Right ventricle myocardium inferior (tissue), 1 donor: ENCODE measurements at places on chromosomes 2 and 18.

DNA sequence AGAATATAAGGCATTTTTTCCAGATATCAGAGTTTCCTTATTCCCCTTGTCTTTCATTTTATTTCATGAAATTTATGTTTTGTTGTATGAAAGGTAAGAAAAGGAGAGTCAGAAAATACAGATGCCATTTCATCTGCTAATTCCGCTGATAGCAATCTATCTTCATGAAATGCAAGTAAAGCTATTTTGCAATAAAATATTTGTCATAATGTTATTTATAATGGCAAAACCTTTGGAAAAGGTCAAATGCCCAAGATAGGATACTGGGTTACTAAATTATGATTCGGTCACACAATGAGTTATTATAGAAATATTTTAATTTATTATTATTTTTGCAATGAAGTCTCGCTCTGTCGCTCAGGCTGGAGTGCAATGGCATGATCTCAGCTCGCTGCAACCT is 124.2 kb downstream of the SPP2 start:
- no peak for DNase-seq

DNA sequence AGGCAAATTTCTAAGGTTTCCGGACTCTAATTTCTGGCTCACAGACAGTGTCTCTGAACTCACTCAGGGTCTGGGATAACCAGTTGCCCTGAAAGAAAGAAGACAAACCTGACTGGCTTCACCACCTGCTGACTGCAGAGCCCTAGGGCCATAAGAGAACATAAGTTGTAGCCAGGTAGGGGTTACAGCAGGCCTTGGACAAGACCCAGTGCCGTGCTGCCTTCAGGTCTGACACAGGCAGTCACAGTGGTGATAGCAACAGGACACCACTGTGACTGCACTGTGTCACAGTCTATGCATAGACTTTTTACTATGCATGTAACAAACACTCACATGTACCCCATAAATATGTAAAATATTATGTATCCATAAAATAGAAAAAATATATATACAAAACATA is 508.5 kb downstream of the PID1 start:
- DNase-seq = no peak

DNA sequence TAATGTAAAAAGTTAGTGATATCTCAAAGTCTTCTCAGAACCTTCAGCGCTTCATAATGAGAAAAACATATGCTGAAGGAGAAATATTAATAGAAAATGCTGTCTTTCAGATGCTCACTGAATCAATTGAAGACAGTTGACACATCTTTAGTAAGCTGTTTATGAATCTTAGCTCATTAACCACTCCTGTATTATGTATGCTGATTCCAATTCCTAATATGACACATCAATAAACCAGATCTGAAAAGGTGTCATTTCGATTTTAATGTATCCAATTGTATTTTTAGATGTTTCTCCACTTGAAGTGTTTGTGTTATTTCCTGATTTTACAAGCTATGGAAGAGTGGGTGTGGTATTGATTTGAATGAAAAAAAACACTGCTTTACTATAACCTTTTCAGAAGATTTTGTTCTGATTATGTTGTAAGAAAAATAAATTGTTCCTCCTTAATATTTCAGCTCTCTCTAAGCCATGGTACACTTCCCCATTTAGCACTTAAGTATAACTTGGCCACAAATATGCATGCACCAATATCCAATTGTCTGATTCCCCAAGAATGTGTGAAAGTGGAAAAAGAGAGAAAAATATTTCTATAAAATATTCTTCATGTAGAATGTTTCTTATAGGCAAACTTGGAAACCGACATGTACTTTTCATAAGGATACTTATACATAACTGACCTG is 569.8 kb downstream of the ARHGAP15 start:
- DNase-seq = no peak

DNA sequence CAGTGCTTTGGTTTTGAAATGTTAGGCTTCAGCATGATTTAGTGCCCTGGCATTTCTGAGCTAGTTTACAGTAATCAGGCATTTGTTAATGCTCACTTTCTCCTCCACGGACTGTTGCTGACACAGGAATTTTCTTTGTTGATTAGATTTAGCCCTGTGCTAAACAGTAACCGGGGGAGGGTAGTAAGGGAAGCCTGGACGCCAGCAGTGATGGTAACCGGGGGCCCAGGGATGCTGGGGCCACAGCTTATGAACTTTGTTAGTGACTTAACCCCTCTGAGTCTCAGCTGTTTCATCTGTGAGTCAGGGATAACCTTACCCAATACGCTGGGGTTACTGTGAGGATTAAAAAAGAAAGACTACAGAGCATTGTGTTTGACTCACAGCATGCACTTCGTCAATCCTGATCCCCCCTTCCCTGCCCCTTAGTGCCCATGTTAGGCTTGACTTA is 33.5 kb downstream of the KLHL29 start:
- no peak for DNase-seq

DNA sequence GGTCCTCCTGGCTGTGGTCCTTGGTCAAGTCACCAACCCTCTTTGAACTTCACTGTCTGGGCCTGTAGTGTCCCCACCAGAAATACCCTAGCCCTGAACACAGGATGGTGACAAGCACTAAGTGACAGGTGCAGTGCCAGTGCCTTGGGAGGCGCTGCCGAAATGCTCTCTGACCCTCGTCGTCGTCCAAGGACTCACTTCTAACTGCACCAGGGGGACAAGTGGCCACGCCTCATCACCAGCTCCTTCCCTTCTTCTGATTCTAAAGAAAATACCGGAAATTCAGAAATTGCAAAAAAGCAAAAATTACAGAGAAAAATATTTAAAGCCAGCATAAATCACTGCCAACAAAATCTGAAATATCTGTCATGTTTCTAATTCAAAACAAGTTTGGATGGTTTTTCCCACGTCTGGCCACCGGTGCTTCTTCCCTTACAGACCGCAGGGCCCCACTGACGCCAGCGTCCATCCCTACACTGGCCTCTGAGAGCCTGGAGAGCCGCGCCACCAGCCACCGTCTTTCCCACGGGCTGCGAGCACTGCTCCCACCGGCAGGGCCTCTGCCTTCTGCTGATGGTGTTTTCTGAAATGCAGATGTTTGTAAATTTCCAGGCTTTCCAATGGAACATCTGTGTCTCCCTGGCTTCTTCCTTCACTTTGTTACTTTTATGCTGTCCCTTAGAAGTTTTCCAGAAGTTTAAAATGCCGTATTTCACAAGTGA is 37.4 kb upstream of the GPC1 start:
- DNase-seq = no peak

- DNase-seq = no peak
These were observed 49.8 kb downstream of the CAB39 start for GRCh38 chr2:230762317-230762896.
